Activated naive CD8-positive, alpha-beta T cell treated with anti-CD3 and anti-CD28 coated beads, Interleukin-2, amount 10 ng/mL, durations not matched to agents 7 days and 5 days (primary cell): ENCODE measurements at places on chromosomes 2 and 18. TPM values are rescaled to one million over a fixed set of nuclear protein-coding genes. Genes with fewer than 3 reads are reported as not detected.

- H3K27me3 ChIP-seq, result peaks cover 12% of the 10 kb centered on the region
- H3K27ac ChIP-seq, result no peak overlapping the region
Measured at GRCh38 chr18:61833978-61834377, 58.8 kb downstream of the RNF152 start.

- peaks cover 8% of the 10 kb centered on the region for H3K4me1 ChIP-seq
- H3K4me3 ChIP-seq, result no peak overlapping the region
- DNase-seq, result no peak
- H3K27me3 ChIP-seq, result no peaks in the 10 kb centered on the region
- no peak overlapping the region for H3K27ac ChIP-seq
Measured at GRCh38 chr2:181041661-181042060, 61.3 kb downstream of the UBE2E3 start.

DNA sequence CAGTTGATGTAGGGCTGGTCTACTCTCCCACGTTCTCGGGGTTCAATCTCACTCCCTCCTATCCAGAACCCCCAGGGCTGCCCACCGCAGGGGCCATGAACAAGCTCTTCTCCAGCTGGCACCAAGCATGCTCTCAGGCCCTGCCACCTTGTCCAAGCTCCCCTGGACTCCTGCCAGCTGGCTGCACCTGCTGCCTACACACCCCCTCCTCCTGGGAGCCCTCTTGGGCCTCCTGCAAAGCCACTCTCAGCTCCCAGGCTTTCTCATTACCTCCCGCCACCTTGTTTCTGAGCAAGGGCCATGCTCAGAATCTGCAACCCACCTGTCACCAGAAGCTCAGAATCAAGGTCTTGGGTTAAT, 56.0 kb downstream of the HDAC4 start:
- peaks cover 15% of the 10 kb centered on the region for H3K36me3 ChIP-seq
- H3K27me3 ChIP-seq, result peaks cover 3% of the 10 kb centered on the region

GRCh38 chr2:31267437-31268120, 33.6 kb downstream of the EHD3 start:
- H3K27ac ChIP-seq, result no peak overlapping the region
- DNase-seq, result no peak
- H3K4me3 ChIP-seq, result no peak overlapping the region
- H3K36me3 ChIP-seq, result no peaks in the 10 kb centered on the region
- no peaks in the 10 kb centered on the region for H3K27me3 ChIP-seq

DNA sequence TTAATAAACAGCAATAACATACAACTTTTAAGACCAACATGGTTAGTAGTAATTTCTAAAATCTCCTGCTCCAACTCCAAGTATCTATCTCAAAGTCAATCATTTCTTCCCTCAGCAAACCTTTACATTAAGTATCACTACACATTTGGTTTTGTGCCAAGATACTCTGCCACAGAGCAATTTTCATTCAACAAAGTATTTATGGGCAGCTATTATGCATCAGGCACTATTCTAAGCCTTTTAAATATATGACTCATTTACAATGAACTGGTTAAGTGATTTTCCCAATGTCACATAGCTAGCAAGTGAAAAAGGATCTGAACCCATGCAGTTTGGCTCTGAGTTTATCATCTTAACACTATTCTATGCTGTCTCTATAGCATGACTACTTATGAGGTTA, 264.3 kb downstream of the NOL4 start:
- no peaks in the 10 kb centered on the region for H3K36me3 ChIP-seq
- H3K27me3 ChIP-seq, result no peaks in the 10 kb centered on the region
- H3K4me3 ChIP-seq, result no peak overlapping the region
- H3K4me1 ChIP-seq, result no peaks in the 10 kb centered on the region
- H3K27ac ChIP-seq, result no peak overlapping the region

GRCh38 chr2:208479342-208479741, 72.8 kb downstream of the PTH2R start:
- DNase-seq, result no peak
- no peak overlapping the region for H3K27ac ChIP-seq
- H3K36me3 ChIP-seq, result no peaks in the 10 kb centered on the region
- no peaks in the 10 kb centered on the region for H3K27me3 ChIP-seq
- no peak overlapping the region for H3K4me3 ChIP-seq
- H3K4me1 ChIP-seq, result no peaks in the 10 kb centered on the region

DNA sequence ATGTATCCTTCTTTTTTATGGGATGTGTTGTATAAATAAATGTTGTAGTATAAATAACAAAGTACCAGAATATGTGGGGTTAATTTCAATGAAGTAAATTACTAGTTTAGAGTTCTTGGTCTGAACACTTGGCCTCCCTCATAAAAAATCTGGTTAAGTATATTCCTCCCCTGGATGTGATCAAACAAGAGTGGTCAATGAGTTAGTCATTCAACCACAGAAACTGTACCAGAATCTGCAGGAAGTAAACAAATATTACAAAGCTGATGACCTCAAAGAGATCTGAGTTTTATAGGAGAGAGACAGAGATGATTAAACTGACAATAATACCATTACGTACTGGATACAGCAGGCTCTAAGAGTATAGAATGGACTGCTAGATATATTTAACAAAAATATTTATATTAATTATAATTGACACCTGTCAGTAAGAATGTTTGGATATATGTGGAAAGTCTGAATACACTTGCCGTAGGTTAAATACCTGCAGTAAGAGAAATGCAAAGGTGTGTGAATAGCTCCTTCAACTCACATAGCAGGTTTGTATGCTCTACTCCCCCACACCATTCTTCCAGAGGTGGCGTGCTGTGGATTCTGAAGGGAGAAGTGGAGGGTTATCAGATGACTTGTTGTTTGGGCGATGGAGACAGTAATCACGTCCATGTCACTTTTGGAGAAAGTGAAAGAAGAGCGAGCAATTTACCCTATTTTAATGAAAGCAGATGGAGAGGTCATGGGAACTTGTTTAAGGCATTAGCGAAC, 108.3 kb upstream of the LRATD1 start:
- H3K27ac ChIP-seq, result no peak overlapping the region
- no peaks in the 10 kb centered on the region for H3K4me1 ChIP-seq
- no peaks in the 10 kb centered on the region for H3K27me3 ChIP-seq
- H3K36me3 ChIP-seq, result no peaks in the 10 kb centered on the region
- H3K4me3 ChIP-seq, result no peak overlapping the region

- H3K36me3 ChIP-seq, result no peaks in the 10 kb centered on the region
- H3K4me3 ChIP-seq, result no peak overlapping the region
- DNase-seq, result no peak
- no peaks in the 10 kb centered on the region for H3K4me1 ChIP-seq
Measured at GRCh38 chr2:192932376-192932775, 737.6 kb upstream of the TMEFF2 start.

DNA sequence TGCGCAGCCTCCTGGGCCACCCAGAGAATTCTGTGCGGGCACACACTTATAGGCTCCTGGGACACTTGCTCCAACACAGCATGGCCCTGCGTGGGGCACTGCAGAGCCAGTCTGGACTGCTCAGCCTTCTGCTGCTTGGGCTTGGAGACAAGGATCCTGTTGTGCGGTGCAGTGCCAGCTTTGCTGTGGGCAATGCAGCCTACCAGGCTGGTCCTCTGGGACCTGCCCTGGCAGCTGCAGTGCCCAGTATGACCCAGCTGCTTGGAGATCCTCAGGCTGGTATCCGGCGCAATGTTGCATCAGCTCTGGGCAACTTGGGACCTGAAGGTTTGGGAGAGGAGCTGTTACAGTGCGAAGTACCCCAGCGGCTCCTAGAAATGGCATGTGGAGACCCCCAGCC, 11.8 kb upstream of the TTLL4 start:
- H3K27ac ChIP-seq, result no peak overlapping the region
- H3K36me3 ChIP-seq, result peaks cover 2% of the 10 kb centered on the region
- H3K27me3 ChIP-seq, result no peaks in the 10 kb centered on the region
- H3K4me3 ChIP-seq, result no peak overlapping the region

DNA sequence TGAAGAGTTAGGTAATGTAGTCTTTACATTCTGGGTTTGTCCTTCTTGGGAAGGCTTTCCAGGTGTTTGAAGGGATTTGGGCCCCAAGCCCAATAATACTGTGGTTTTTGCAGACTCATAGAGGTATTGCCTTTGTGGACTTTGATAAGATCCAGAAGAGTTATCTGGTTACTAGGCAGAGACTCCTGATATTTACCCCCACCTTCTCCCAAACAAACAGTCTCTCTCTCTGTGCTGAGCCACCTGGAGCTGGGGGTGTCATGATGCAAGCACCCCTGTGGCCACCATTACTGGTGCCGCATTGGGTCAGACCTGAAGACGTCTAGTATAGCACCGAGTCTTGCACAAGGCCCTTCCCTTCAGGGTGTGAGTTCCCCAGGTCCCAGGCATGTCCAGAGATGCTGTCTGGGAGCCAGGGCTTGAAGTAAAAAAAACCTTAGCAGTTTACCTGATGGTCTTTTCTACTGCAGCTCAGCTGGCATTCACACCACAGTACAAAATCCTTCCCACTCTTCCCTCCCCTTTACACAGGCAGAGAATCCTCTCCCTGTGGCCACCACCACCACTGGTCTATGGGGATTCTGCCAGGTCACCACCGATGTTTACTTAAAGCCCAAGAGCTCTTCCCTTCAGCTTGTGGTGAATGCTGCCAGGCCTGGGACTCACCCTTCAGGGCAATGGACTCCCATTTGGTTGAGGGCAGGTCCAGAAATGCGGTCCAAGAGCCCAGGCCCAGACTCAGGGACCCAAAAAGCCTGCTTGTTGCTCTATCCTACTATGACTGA, 22.2 kb upstream of the FAM228A start:
- H3K4me3 ChIP-seq, result no peak overlapping the region
- H3K27ac ChIP-seq, result no peak overlapping the region
- peaks cover 8% of the 10 kb centered on the region for H3K36me3 ChIP-seq
- H3K4me1 ChIP-seq, result no peaks in the 10 kb centered on the region
- no peak for DNase-seq

- no peak overlapping the region for H3K27ac ChIP-seq
- H3K4me1 ChIP-seq, result peaks cover 7% of the 10 kb centered on the region
- H3K36me3 ChIP-seq, result no peaks in the 10 kb centered on the region
- H3K27me3 ChIP-seq, result peaks cover 91% of the 10 kb centered on the region
- no peak for DNase-seq
Measured at GRCh38 chr2:104868505-104868866, 14.6 kb downstream of the POU3F3 start.

Gene CYP20A1
- 18.3 TPM for total RNA-seq

Gene PLCD4
- 0.64 TPM for total RNA-seq

Gene TDRD15
- 0.06 TPM for total RNA-seq

Gene CAVIN2
- not detected for total RNA-seq

Gene KLHL29
- 1.6 TPM for total RNA-seq

Gene IL1F10
- not detected for total RNA-seq
